ENCODE measurements at places on chromosomes 2 and 18.

DNA sequence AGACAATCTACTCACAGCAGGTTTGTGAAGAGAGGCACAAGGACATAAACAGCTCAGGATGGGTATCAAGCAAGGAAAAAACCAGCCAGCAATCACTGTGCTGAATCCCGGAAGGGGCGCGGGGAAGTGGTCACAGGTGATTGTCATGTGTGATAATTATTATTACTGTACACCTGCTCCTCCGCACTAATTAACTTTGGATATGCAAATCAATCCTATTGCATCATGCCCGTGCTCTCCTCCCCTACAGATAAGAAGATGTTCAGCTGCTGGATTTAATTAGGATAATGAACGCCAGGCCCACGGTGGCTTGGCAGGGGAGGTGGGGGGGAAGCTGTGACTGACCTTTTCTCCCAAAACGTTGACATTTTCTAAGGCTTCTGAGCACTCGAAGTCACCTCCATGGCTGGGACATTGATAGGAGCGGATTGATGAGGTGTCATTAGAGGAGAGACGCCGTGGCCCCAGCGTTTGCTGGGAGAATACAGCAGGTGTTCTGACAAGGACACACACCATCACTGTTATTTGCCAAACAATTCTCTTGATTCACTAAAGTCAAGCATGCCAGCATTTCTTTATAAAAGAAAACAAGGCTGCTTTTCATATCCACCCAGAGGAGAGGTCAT lies 160.3 kb upstream of the VRK2 start:
- DNase-seq = peak; percentile 37

GRCh38 chr18:51227660-51228059 lies 30.2 kb upstream of the MEX3C start:
- DNase-seq = no peak

DNA sequence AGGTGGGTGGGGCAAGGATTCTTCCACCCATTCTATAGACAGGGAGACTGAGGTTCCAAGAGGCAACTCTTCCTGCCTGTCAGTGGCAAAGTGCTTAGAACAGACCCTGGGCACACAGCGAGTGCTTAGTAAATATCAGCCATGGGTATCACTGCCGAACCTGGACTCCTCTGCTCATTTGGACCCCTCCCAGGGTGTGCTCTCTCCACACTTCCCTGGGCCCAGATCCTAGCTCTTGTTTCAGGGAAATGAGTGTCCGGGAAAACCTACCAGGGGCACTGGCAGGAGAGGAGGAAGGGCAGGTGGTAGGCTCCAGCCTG lies 136.3 kb downstream of the CYP26B1 start:
- no peak for DNase-seq

GRCh38 chr2:1935476-1935875 lies 191.2 kb upstream of the PXDN start:
- DNase-seq = no peak

GRCh38 chr18:10045296-10045891 lies 131.6 kb downstream of the VAPA start:
- DNase-seq = no peak

GRCh38 chr2:218882461-218882816 lies 1.8 kb downstream of the WNT10A start:
- no peak for DNase-seq

GRCh38 chr18:68387246-68387645 lies 327.7 kb downstream of the TMX3 start:
- no peak for DNase-seq

GRCh38 chr2:7449298-7449697 lies 532.1 kb downstream of the RNF144A start:
- no peak for DNase-seq

DNA sequence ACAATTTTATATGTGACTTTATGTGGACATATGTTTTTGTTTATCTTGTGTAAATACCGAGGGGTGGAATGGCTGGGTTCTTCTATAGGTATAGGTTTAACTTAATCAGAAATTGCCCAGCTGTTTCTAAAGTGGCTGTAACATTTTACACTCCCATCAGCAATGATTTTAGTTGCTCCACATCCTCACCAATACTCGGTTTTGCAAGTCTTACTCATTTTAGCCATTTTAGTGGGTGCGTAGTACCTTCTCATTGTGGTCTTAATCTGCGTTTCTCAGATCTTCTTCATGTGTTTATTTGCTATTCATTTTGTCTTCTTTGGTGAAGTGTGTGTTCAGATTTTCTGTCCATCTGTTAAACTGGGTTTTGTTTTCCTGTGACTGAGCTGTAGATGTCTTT lies 95.4 kb upstream of the BCL2L11 start:
- DNase-seq = no peak

GRCh38 chr2:170846314-170846713 lies 29.6 kb downstream of the GAD1 start:
- no peak for DNase-seq

- DNase-seq = no peak
These were observed 111.4 kb downstream of the EIPR1 start for GRCh38 chr2:3265981-3266924.

DNA sequence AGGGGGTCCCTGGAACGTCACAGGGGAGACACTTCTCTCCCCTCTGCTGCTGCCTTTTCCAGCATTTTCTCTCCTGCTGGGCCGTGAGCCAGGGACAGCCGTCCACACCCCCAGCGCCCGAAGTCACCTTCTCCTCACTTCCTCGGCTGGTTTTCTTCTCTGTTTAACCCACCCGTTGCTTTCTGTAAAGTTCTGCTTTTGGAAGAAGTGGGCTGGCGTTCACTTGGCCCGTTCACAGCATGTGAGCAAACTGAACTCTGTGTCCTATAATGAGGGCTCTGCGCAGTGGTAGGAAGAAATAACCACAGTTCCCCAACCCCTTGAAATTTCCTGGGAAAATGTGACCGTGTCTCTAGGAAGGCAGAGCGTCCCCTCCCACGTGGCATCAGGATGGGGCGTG lies 187.0 kb upstream of the HDAC4 start:
- DNase-seq = no peak

DNA sequence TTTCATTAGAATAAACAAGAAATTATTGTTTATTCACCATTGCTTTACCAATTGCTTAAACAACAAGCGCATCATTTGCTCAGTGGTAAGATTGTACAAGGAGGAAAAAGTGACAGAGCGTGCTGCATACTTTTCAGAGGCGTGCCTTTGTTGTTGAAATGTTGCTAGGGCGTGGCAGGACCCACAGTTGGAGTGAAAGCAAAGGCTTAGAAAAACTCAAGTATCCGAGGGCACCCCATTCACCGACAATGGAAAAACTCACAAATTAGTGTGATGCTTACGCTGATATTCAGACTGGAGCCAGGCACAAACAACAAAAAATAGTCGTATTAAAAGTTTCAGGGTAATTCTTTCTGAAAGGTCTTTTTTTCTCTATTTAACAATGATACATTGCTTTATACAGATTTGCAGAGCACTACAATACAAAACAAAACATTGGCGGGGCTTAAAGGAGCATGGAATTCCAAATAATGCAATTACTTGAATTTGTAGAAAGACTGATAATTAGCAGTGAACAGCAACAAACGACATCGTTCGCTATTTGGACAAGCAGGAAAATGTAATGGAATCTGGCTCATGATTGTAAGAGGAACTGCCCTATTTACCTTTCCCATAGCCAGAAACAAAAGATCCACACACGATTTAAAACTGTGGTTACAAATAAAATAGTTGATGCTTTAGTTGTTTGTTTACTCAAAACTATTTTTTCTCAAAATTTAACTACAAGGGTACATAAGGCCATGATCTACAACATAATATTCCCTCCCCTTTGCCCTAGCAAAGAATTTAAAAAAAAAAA lies 37.8 kb upstream of the RTTN start:
- no peak for DNase-seq

GRCh38 chr18:9204659-9205058 lies 68.1 kb downstream of the ANKRD12 start:
- no peak for DNase-seq

DNA sequence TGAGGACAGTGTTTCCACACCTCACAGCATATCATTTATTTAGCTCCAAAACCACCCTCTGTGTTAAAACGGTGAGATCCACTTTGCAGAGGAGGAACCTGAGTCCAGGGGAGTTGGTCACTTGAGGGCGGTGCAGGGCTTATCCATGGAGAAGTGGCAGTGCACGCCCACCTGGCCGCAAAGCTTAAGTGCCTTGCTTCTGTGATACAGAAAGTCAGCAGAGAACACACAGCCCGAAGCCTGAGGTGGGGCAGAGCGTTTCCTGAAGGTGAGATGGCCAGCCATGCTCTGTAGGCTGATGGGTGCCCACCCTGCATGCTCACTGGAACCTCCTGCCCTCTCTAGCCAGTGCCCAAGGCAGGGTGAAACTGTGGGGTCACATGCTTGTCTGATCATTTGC lies 87.3 kb downstream of the SH3RF3 start:
- no peak for DNase-seq

DNA sequence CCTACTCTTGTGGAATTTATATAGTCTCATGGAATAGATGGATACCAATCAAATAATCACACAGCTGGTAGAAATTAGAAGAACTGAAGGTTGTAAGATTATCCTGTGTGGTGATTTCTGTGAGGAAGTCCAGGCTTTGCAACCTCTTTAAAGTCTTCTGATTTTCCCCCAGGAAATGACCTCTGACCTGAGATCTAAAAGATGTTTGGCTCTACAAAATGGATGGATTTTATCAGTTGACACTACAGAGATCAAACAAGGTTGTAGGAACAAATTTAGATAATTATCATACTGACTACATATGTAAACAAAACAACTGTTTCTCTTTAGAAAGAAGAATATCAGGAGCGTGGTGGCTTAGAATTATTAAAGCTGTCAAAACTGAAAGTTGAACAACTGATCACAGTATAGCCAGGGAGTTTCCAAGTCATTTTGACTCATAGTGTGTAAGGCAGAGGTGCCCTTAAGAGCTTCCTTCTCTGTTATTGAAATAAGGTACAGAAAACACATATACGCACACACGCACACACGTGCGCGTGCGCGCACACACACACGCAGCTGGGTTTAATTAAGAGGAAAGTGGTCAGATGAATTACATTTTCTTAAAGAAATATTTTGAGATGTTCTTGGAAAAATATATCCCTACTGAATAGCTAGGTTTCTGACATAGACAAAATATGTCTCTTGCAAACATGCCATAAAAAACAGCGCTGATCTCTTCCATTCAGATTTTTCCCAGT lies 35.5 kb upstream of the PELI1 start:
- no peak for DNase-seq

DNA sequence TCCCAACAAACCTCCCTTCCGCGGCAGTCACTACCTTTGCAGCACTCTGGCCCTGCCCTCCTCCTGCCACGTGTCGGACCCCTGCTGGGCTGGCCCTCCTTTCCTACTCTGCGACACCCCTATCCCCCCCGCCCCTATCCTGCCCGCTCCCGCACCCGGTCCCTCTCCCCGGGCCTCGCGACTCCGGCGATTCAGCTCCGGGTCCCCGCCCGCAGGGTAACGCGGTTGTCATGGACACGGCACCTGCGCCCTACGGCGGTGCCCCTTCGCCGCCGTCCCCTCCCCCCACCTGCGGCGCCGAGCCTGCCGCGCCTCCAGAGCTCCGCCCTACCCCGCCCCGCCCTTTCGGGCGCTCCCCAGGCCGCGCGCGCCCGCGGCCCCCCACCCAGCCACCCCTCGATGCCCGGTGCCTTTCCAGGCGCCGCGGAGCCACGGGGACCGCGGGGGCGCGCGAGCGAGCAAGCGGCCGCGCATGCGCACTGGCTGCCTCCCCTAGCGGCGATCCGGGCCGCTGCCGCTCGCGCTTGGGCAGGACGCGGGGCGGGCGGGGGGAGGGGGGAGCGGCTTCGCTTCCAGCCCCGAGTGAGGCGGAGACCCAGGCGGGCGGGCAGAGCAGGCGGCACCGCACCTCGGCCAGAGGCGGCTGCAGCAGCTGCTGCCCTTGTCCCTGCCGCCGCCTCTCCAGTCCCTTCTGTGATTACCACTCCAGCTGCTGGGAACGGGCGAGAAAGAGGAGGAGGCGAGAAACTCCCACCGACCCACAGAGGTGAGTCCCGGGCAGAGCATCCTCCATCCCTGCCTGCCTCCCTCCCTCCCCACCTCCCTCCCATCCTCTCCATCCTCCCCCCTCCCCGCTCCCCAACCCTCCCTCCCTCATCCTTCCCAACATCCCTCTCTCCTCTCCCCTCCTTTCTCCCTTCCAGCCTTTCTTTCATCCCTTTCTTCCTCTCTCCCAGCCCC lies at the start of gene CTNNA2:
CTNNA2 (plus strand) TSS at position 610 of the 960 bp plus-strand sequence.
- DNase-seq = peak; percentile 63

DNA sequence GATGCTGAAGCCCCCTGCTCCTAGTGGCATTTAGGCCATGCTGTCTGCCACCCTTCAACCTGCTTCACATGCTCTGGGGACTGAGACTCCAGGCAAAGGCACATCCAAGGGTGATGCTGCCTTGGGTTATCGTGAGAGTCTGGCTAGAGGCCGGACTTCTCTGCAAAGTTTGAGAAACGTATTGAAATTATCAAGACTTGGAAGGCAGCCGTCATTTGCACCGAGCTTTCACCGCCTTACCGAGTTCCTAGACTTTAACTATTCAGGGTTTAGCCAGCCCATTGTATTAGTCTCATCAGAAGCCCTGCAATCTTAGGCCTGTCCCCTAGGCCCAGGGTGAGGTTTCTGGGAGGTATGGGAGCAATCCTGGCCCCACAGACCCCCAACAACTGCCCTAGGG lies 34.0 kb downstream of the RDH14 start:
- no peak for DNase-seq

- no peak for DNase-seq
These were observed 78.9 kb downstream of the CD8B2 start for GRCh38 chr2:106566050-106566449.

DNA sequence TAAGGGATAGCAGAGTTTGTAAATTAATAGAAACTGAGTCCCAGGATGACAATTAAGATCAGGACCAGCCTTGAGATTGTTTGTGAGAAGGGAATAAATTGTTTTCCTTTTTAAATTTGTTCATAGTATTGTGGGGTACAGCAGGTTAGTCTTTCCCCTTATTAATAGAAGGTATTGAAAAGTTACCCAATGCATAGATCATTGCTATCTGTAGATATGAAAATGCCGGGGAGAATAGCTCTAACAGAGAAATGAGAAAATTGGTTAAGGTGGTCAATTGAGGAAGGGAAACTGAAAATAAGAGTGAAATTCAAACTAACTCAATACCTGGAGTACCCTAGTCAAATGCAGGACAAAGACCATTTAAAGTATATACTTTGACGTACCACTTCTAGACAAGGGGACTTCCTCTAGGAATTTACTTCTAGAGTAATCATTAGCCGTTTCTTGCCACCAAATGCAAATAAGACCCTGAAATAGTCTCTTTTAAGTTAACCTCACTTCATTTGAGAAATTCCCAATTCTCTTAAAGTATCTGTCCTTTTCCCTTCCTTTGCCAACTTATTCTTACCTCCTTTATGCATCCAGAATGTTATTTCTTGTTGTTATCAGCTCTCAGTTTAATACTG lies 1224.4 kb upstream of the LRRTM1 start:
- DNase-seq = no peak

- no peak for DNase-seq
These were observed 235.0 kb downstream of the GULP1 start for GRCh38 chr2:188526701-188527100.

- DNase-seq = no peak
These were observed 405.3 kb downstream of the SPAG16 start for GRCh38 chr2:213689585-213689984.

DNA sequence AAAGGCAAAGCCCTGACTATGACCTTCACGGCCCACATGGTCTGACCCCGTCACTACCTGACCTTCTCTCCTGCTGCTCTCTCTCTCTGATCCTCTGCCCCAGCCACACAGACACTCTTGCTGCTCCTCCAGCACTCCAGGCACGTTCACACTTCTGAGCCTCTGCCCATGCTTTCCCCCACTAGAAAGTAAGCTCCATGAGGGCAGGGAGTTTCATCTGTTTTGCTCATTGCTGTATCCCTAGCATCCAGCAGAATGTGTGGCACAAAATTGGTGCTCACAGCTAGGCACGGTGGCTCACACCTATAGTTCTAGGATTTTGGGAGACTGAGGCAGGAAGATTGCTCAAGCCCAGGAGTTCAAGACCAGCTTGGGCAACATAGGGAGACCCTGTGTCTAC lies 52.5 kb upstream of the STPG4 start:
- no peak for DNase-seq

Measured in NCI-H187 (cell line).